NCI-H187 (cell line): ENCODE measurements at places on chromosomes 2 and 18.

DNA sequence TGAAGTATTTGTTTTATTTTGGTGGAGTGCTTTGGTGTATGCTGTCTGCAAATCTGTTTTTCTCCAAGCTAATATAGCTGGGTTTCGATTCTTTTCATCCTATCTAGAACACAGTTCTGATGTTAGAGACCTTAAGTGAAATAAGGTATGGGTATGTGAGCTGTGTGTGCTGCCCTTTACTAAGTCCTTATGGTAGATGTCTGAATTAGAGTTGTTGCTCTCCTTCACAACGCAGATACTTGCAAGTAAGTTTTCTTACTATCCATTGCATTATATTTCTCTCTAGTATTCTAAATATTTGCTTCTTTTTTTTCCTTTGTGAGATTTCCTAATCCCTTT, 38.6 kb downstream of the AGFG1 start:
- DNase-seq = no peak

- no peak for DNase-seq
These were observed 17.1 kb upstream of the AAK1 start for GRCh38 chr2:69660637-69661036.

DNA sequence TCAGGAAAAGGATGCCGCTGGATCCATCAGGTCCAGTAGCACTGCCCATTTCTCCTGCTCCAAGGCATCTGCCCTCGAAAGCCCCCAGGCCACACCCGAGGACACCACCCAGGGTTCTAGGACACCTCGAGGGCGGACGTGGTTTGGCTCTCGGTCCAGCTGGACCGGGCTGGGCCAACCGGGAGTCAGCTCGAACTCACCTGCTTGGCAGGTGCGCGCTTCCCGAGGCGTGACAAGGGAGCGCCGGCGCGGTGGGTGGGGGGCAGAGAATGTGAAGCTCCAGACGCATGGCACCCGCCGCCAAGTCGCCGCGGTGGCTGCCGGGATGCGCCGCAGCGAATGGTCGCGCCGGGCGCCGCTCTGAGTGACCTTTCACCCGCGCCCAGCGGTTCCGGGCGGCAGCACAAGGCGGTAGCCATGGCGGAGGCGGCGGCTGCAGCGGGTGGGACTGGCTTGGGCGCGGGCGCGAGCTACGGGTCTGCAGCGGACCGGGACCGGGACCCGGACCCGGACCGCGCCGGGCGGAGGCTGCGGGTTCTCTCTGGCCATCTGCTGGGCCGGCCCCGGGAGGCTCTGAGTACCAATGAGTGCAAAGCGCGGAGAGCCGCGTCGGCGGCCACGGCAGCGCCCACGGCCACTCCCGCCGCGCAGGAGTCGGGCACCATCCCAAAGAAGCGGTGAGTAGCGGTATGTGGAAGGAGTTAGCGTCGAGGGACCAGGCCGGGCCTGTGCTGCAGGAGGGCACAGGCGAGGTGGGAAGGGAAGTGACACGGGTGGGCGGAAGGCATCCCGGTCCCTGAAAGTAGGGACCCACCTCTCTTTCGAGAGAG, at the start of gene AGPS:
Gene AGPS (plus strand): TSS at position 401 of the 830 bp plus-strand sequence. CDS start 17 bp downstream, at position 418.
- peak; percentile 18 for DNase-seq

DNA sequence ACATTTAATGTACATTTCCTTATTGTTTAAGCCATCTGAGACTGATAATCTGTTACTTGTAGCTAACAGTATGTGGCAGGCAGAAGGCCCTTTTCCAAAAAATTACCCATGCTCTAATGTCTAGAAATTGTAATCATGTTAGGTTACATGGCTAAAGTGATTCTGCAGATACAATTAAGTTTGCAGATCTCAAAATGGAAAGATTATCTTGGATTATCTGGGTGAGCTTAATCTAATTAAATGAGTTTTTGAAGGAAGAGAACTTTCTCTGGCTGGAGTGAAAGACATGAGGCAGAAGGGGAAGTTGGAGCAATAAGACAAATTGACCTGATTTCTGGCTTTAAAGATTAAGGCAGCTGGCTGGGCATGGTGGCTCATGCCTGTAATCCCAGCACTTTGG, 76.3 kb downstream of the MBD2 start:
- DNase-seq = no peak

GRCh38 chr2:38259311-38259710, 117.8 kb downstream of the ATL2 start:
- DNase-seq = no peak
